ENCODE measurements at places on chromosomes 2 and 18.

GRCh38 chr18:27175914-27176313 lies 9.2 kb downstream of the CHST9 start:
- DNase-seq, result no peak

DNA sequence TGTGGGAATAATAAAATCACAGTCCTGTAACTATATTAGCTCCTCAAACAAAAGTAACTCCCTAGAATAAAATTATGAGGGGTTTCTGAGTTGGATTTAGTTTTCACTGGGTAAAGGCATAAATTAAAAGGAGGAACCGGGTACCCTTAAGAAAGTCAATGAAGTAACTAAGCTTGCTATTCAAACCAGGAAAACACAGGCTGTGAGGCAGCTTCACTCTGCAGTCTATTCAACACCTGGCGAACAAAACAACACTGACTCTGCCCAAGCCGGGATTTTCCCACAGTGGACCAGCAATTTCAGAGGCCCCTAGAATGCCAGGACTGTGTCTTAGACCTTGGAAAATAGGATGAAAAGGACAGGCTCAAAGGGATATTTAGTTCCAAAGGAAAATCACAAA lies 24.6 kb upstream of the CREB1 start:
- no peak for DNase-seq

GRCh38 chr2:44680424-44680971 lies 261.0 kb upstream of the SIX3 start:
- DNase-seq, result no peak

GRCh38 chr2:48180557-48180956 lies 274.3 kb upstream of the FBXO11 start:
- no peak for DNase-seq

GRCh38 chr2:101113441-101114267 lies 37.5 kb downstream of the TBC1D8 start:
- DNase-seq, result no peak

- no peak for DNase-seq
Observed at GRCh38 chr2:181138816-181139215, 158.4 kb downstream of the UBE2E3 start.

- no peak for DNase-seq
Observed at GRCh38 chr2:98188351-98189046, 101.5 kb downstream of the VWA3B start.
